Esophagus squamous epithelium (tissue), 5 donors: ENCODE measurements at places on chromosomes 3 and 15.

GRCh38 chr3:16239086-16239770, 25.5 kb downstream of the DPH3 start:
- H3K4me1 ChIP-seq: peaks cover 32% of the 10 kb centered on the region
- DNase-seq: no peak
- no peak overlapping the region for H3K4me3 ChIP-seq

DNA sequence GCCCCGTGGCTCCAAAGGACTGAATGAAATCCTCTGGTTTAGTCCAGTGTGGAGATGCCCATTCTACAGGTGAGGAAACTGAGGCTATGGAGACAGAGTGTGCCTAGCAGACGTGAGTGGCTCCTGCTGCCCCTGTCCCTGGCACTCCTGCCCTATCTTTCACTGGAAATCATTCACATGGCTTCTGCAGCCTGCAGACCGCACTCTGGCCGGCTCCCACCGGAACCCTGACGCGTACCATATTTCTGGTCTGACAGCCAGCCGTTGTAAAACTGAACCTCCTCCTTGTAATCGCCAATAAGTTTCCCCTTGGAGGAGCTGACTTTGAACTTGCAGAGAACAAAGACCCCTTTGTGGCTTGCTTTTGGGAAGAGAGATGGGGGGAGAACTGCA, 136.5 kb downstream of the CHSY1 start:
- no peaks in the 10 kb centered on the region for H3K27me3 ChIP-seq
- H3K27ac ChIP-seq: no peak overlapping the region
- H3K4me3 ChIP-seq: no peak overlapping the region
- no peaks in the 10 kb centered on the region for H3K4me1 ChIP-seq

- no peak for DNase-seq
- H3K36me3 ChIP-seq: no peaks in the 10 kb centered on the region
- H3K27ac ChIP-seq: peak overlapping the region; percentile 88
- H3K27me3 ChIP-seq: no peaks in the 10 kb centered on the region
- H3K4me3 ChIP-seq: peak overlapping the region; percentile 76
These were observed 1.1 kb upstream of the NPHP3 start for GRCh38 chr3:132723024-132723950.

GRCh38 chr3:158452334-158452733, 118.7 kb upstream of the MLF1 start:
- no peak for DNase-seq
- no peak overlapping the region for H3K27ac ChIP-seq
- no peaks in the 10 kb centered on the region for H3K36me3 ChIP-seq
- H3K4me1 ChIP-seq: no peaks in the 10 kb centered on the region
- no peaks in the 10 kb centered on the region for H3K27me3 ChIP-seq

DNA sequence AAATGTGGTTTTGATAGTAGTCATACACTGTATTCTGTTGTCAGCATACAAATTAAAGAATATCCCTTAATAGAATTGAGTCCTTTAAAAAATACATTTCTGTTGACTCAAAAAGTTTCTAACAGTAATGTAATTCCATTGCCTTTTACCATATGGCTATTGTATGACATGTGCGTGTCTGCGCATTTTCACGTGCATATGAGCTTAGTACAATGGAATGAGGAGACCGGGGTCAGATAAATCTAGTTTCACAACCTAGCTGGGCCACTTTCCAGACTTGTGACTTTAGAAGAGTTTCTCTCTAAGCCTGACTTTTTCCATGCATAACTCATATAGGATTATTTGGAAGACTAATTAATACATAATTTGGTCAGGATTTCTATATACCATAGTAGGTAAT, 38.7 kb downstream of the ZBTB38 start:
- peak overlapping the region; percentile 93 for H3K27ac ChIP-seq
- H3K4me1 ChIP-seq: peaks cover 44% of the 10 kb centered on the region
- no peaks in the 10 kb centered on the region for H3K27me3 ChIP-seq

DNA sequence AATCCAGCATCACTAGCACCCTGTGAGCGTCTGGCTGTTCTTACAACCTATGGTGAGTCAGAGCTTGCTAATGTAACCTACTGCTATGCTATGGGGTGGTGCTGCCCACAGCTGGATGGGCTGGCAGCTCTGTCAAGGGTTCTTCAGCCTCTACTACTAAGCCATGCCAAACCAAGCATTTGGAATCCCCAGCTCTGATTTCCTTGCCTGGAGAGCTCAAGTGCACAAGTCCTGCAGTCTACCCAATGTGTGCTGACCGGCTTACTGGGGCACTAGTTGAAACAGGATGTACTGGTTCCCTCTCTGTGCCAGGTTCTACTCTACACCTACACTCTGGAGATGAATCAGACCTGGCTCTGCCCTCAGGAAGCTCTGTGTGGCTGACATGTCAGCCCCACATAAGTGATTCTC, 4.2 kb downstream of the TEX264 start:
- H3K4me1 ChIP-seq: peaks cover 47% of the 10 kb centered on the region
- H3K27me3 ChIP-seq: no peaks in the 10 kb centered on the region
- no peak overlapping the region for H3K4me3 ChIP-seq
- DNase-seq: no peak

DNA sequence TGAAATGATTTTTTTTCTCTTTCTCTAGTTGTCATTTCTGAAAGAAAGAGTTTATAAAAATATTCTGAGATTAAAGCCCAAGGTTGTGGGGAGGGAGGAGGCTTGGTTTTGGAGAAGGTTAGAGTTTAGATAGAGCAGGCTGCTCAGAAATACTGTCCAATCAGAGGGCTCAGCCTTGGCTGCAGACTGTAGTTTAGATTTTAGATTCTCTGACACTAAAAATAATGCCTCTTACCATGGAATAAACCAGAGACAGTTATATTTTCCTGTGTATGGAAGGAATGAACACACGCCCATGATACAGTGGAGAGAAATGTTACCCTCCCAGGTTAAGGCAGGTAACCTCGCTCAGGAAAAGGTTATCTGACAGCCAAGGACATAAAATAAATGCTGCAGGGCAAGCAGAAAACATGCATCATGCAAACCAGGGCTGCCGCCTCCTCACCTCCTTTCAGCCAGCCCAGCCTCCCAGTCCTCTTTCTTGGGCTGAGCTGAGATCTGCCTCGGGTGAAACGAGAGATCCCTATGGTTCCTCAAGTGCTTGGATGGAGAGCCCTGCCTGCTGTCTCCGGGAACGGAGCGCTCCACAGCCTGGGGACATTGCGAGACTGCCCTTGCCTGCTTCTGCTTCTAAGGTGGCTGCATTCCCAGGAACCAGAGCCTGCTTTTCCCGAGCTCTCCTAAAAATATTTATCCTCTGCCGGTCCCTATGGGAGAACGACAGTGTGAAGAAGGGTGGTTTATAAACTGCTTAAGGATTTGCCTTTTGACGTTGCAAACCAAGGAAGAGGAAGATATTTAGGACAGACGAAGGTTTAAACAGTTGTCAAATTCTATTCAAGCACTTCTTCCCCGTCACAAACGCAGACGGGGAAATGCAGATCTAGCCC, 848 bp downstream of the NCEH1 start:
- H3K4me3 ChIP-seq: peak overlapping the region; percentile 86
- no peaks in the 10 kb centered on the region for H3K36me3 ChIP-seq
- no peak for DNase-seq
- no peaks in the 10 kb centered on the region for H3K27me3 ChIP-seq

DNA sequence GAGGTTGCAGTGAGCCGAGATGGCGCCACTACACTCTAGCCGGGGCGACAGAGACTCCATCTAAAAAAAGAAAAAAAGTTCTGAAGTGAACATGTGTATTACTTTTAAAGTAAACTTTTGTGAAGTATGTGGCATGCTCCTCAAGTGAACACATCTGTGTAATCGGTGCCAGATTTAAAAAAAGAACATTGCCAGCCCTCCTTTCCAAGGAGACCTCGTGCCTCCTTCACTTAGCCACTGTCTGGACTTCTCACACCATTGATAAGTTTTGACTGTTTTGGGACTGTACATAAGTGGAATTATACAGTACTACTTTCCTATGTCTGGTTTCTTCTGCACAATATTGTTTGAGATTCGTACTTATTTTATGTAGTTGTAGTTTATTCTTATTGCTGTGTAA, 140.4 kb downstream of the UBE2E2 start:
- no peaks in the 10 kb centered on the region for H3K36me3 ChIP-seq
- no peak overlapping the region for H3K27ac ChIP-seq
- H3K4me3 ChIP-seq: no peak overlapping the region
- no peak for DNase-seq
- no peaks in the 10 kb centered on the region for H3K27me3 ChIP-seq

DNA sequence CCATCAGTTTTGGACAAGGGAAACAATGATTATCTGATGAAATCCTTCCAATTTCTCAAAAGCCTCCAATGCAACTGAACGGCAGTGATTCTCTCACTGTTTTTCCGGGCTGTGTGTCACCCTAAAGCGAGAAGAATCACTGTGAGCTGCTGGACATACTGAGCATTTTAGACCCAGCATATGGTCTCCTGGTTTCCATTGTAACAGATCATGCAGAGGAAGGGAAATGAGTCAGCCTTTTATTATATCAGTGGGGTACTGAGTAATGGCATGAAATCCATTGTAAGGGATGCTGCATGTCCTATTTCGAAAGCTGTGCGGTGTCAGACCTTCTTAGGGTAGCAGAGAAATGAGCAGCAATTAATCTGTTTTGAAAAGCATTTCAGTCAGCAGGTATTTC, 287.1 kb downstream of the IL5RA start:
- H3K27ac ChIP-seq: no peak overlapping the region

GRCh38 chr15:63942486-63943365, 103.6 kb downstream of the DAPK2 start:
- no peak overlapping the region for H3K27ac ChIP-seq
- no peak for DNase-seq
- no peaks in the 10 kb centered on the region for H3K27me3 ChIP-seq
- peaks cover 6% of the 10 kb centered on the region for H3K4me1 ChIP-seq
- H3K4me3 ChIP-seq: no peak overlapping the region
- H3K36me3 ChIP-seq: no peaks in the 10 kb centered on the region

GRCh38 chr3:115831864-115832263, 208.6 kb downstream of the GAP43 start:
- H3K4me1 ChIP-seq: peaks cover 14% of the 10 kb centered on the region
- no peak overlapping the region for H3K4me3 ChIP-seq
- no peaks in the 10 kb centered on the region for H3K36me3 ChIP-seq
- no peak for DNase-seq
- H3K27me3 ChIP-seq: no peaks in the 10 kb centered on the region
- H3K27ac ChIP-seq: no peak overlapping the region

GRCh38 chr15:73851689-73852088, 21.7 kb upstream of the TBC1D21 start:
- no peak overlapping the region for H3K4me3 ChIP-seq
- DNase-seq: no peak
- no peak overlapping the region for H3K27ac ChIP-seq
- no peaks in the 10 kb centered on the region for H3K27me3 ChIP-seq

DNA sequence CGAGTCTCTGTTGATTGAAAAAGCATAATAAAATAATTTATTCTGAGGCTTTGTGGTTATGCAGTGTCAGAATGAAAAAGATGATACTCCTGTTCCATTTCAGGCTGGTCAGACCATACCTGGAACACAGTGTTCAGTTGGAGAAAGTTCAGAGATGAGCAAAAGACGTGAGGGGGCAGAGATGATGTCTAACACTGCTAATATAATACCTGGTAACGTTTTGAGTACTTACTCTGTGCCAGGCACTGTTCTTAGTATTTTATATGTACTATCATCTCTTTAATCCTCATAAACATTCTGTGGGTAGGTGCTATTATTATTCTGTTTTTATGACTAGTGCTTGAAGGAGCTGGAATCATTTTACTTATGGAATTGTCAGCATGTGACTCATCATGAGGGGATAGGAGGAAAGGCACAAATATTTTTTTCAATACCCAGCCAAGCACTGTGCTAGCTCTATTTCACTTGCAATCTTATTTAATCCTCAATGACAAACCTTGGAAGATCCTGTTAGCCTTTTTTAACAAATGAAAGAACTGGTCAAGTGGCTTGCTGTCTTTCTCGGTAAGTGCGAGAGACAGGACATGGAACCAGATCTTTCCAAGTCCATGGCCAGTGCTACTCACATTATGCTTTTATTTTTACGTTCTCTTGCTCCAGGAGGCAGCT, 31.8 kb downstream of the IQGAP1 start:
- peak overlapping the region; percentile 71 for H3K27ac ChIP-seq
- DNase-seq: no peak
- H3K36me3 ChIP-seq: no peaks in the 10 kb centered on the region

DNA sequence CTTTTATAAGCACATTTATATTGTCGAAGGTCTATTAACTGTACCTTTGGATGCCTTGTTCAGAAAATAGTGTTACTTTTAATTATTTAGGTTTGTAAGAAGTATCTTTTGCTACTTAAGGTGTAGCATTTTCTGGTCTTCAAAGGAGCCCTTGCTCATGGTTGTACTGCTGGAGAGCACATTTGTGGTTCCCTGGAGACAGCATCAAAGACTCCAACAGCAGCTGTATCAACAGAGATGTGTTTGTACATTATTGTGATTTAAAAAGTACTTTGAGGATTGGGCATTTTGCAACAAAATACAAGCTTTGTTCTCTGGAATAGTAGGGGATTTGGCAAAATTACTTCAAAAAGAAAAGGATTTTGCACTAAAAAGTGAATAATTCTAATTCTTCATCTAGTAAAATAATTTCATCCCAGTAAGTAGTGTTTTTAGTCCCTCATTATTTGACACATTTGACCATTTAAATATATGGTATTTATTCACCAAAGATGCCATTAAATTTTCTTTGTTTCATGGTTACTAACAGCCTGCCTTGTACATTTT, 16.5 kb downstream of the TBC1D23 start:
- no peaks in the 10 kb centered on the region for H3K27me3 ChIP-seq
- H3K4me3 ChIP-seq: no peak overlapping the region
- no peaks in the 10 kb centered on the region for H3K36me3 ChIP-seq
- H3K27ac ChIP-seq: no peak overlapping the region
- no peaks in the 10 kb centered on the region for H3K4me1 ChIP-seq

- H3K36me3 ChIP-seq: no peaks in the 10 kb centered on the region
- no peaks in the 10 kb centered on the region for H3K4me1 ChIP-seq
These were observed 228.9 kb downstream of the CD47 start for GRCh38 chr3:107861904-107862303.

- H3K27me3 ChIP-seq: no peaks in the 10 kb centered on the region
- H3K27ac ChIP-seq: peak overlapping the region; percentile 47
- no peaks in the 10 kb centered on the region for H3K4me1 ChIP-seq
- no peak overlapping the region for H3K4me3 ChIP-seq
- DNase-seq: no peak
These were observed 50.2 kb downstream of the CA12 start for GRCh38 chr15:63331456-63331855.

GRCh38 chr15:71465131-71465955, 345.0 kb upstream of the NR2E3 start:
- no peak for DNase-seq
- H3K27ac ChIP-seq: no peak overlapping the region
- H3K36me3 ChIP-seq: no peaks in the 10 kb centered on the region
- no peak overlapping the region for H3K4me3 ChIP-seq
- peaks cover 33% of the 10 kb centered on the region for H3K4me1 ChIP-seq

DNA sequence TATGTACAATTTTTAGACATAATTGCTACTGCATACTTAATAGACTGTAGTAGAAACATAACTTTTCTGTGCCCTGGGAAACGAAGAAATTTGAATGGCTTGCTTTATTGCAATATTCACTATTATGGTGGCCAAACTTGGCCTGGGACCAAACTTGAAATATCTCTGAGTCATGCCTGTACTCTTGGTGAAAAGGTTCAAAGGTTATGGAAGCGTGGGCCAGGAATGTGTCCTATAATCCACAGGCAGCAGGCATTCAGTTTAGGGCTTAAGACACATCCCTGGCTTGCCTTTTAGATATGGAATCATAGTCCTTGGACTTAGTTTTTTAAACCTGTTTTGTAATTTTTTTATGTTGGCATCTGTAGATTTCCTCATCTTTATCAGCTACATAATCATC, 124.3 kb downstream of the LRIG1 start:
- no peaks in the 10 kb centered on the region for H3K27me3 ChIP-seq
- no peaks in the 10 kb centered on the region for H3K4me1 ChIP-seq
- H3K27ac ChIP-seq: no peak overlapping the region
- no peak for DNase-seq
- H3K4me3 ChIP-seq: no peak overlapping the region
